ENCODE measurements at places on chromosomes 1 and 21. TPM values are rescaled to one million over a fixed set of nuclear protein-coding genes. Genes with fewer than 3 reads are reported as not detected.

GRCh38 chr1:224781800-224782199, 147.7 kb upstream of the DNAH14 start:
- DNase-seq, result no peak

DNA sequence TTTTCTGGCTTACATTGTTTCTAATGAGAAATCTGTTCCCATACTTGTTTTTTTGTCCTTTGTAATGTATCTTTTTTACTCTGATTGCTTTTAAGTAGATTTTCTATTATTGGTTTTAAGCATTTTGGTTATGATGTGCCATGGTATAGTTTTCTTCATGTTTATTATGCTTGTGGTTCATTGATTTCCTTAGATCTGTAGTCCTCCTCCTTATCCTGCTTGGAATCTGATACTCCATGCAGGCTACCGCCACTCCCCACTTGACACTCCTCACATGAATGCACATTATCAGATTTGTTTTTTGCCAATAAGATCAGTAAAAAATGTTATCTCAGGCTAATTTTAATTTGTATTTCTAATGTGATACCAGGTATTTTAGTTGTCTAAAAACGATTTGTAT, 20.8 kb downstream of the UROD start:
- no peak for DNase-seq

DNA sequence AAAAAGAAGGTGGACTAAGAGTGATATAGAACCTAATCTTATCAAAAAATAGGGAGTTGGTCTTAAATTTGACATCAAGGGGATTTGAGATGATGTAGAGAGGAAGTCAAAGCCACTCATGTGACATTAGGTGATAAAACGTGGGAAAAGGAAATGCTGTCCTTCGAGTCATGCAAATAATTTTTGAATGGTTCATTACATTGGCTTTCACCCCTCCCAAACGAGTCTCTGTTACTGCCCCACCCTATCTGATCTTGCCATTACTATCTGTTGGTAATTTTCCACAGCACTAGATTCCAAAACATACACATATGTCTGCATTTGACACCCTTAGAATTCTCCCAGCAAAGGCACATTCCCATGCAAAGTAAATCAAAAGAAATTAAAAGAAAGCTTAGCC, 531.1 kb upstream of the ADAMTS5 start:
- DNase-seq, result no peak

Gene C1QA
- 27.5 TPM for polyA plus RNA-seq

Gene CD1D
- 1.7 TPM for polyA plus RNA-seq

Gene PARP1
- 98.0 TPM for polyA plus RNA-seq

DNA sequence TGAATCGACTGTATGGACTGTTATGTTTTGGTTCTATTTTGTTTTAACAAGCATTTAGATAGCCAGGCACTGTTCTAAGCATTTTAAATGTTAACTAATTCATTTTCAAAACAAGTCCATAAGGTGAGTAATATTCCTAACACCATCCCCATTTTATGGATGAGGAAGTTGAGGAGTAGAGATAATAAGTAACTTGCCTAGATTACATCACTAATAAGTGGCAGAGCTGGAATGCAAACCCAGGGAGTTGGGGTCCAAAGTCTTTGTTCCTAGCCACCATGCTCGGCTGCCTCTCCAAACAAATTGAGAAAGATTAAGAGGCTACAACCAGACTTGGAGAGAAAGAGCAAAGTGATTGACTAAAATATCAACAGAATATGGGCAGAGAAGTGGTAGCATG, 12.6 kb upstream of the LEPR start:
- DNase-seq, result no peak

- no peak for DNase-seq
These were observed 8.4 kb upstream of the RBM8A start for GRCh38 chr1:145935708-145936107.
